T-helper 2 cell treated with Interferon-gamma antibody and Interleukin-4, amounts not matched to agents 5 μg/mL and 100 μg/mL, for 36 hours (primary cell): ENCODE measurements at places on chromosomes 6 and 20.

DNA sequence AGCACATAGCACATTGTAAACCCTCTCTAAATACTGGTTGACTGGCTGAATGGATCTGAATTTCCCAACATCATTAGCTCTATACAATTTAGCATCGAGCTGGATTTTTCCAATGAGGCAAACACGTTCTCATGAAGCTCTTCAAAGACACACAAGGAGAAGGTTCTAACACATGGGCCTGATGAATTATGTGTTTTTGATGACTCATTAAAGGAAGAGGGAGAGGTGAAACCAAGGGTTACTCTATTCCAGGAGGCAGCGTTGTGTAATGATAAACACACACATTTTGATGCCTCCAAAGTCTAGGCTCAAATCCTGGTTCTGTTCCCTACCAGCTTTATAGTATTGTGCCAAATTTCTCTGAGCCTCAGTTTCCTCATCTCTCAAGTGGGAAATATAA is 84.3 kb downstream of the PFDN4 start:
- DNase-seq: no peak
- no peak overlapping the region for H3K4me3 ChIP-seq
- H3K36me3 ChIP-seq: no peaks in the 10 kb centered on the region

DNA sequence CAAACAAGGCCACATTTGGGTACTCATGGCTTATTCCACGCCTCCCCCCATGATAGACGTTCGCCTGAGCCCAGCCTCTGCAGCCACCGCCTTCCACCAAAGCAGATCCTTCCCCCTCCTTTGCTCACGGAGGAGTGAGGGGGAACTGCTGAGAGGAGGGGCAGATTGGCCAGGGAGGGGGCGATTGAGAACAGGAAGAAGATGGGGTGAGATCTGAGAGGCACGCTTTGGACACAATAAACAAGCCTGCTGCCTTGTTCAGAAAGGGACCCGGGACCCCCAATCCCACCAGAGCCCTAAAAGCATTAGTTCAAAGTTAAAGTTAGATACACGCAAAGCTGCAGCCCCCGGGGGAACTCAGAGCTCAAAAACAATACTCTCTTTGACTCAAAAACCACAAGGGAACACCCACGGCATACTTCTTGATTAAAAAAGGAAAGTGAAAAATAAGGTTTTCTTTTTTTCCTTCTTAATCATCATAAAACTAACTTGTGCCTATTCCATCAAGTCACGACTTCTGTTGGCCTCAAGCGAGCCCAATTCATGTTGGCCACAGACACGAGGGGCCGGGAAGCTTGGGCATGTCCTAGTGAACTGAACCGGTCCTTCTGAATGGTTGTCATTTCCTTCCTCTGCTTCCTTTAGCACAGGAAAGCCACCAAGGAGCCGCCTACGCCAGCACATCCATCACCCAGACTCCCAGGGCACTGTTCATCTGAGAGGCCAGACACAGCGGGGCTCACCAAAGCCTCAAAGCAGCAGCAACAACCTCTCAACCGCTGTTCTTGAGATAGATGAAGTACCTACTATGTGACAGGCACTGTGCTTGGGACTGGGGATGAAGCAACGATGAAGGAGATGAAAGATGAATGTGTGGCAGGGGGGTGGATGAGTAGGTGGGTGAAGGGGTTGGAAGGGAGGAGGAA is 44.7 kb downstream of the NFATC2 start:
- H3K4me3 ChIP-seq: peak overlapping the region; percentile 71
- H3K4me1 ChIP-seq: peaks cover 91% of the 10 kb centered on the region
- DNase-seq: peak; percentile 66
- H3K27me3 ChIP-seq: no peaks in the 10 kb centered on the region
- peaks cover 59% of the 10 kb centered on the region for H3K36me3 ChIP-seq

DNA sequence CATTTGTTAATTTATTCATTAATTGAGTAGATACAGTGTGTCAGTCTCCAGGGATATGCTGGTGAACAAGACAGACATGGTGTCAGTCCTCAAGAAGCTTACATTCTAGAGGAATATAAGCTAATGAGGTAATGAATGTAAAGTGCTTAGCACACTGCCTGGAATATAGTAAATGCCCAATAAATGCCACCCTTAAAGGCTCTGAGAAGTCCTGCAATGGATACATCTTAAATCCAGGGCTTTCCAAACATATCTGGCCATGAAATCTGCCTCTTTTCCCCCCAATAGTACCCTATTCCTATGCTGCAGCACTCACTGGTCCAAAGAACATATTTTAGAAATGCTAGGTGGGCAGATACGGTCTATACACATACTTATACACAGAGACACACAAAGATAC is 49.2 kb upstream of the CTNNBL1 start:
- H3K4me3 ChIP-seq: no peak overlapping the region
- H3K27ac ChIP-seq: no peak overlapping the region
- H3K36me3 ChIP-seq: no peaks in the 10 kb centered on the region
- H3K4me1 ChIP-seq: no peaks in the 10 kb centered on the region
- no peak for DNase-seq
- peaks cover 17% of the 10 kb centered on the region for H3K27me3 ChIP-seq

GRCh38 chr6:144621332-144621731 is 336.2 kb downstream of the UTRN start:
- H3K4me3 ChIP-seq: no peak overlapping the region
- no peaks in the 10 kb centered on the region for H3K4me1 ChIP-seq
- no peak overlapping the region for H3K27ac ChIP-seq
- no peaks in the 10 kb centered on the region for H3K36me3 ChIP-seq
- DNase-seq: no peak
- H3K27me3 ChIP-seq: no peaks in the 10 kb centered on the region

GRCh38 chr20:3156811-3157619 is 2.6 kb downstream of the FASTKD5 start:
- peaks cover 24% of the 10 kb centered on the region for H3K36me3 ChIP-seq
- peaks cover 37% of the 10 kb centered on the region for H3K4me1 ChIP-seq
- H3K4me3 ChIP-seq: peak overlapping the region; percentile 98
- no peaks in the 10 kb centered on the region for H3K27me3 ChIP-seq
- peak overlapping the region; percentile 85 for H3K27ac ChIP-seq

DNA sequence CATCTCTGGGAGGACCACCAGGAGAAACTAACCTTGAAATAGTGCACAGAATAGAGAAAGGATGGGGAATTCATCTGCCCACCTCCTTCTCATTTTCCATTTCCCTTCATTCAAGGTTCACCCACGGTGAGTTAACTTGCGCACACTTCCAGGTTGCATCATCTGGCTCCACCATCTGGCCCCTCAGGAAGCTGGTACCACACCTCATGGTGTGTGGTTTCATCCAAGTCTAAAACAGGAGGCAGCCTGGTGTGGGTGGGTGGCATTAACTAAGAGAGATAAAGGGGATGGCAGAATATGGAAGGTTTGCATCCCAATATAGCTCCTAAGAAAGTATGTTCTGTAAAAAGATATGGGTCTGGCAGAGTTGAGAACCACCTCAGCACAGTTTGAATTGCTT is 3.8 kb downstream of the ZNF334 start:
- peaks cover 16% of the 10 kb centered on the region for H3K4me1 ChIP-seq
- H3K27me3 ChIP-seq: no peaks in the 10 kb centered on the region
- no peak overlapping the region for H3K27ac ChIP-seq
- no peak for DNase-seq

GRCh38 chr6:118984342-118984741 is 49.4 kb upstream of the MCM9 start:
- H3K4me3 ChIP-seq: no peak overlapping the region
- H3K4me1 ChIP-seq: no peaks in the 10 kb centered on the region
- DNase-seq: no peak
- H3K27ac ChIP-seq: no peak overlapping the region

DNA sequence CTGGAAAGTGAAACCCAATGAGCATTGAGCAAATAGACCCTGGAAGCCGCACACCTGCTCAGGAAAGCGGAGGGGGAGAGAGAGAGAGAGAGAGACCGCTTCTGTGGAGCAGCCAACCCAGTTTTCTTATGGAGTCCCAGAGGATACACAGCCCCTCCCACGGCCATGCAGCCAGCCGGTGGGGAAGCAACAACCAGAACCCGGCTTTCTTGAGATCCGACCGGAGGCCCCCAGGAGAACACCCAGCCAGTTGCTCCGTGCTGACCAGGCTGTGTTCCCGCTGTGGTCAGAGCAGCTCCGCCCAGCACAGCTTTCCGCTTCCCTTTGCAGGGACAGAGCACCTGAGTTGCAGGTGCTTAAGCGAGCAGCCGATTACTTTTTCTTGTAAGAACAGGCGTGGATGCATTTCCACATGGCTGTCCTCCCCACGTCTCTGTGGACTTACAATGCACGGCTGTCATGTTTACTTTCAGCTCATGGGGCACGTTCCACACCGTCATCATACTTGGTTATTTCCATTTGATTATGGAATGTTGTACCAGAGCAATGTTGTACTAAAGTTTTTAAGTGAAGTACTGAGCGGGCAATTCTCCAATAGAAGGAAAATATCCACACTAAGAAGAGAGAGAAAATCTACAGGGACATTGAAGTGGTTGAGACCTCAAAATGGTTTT is 381.9 kb downstream of the THBS2 start:
- no peak overlapping the region for H3K4me3 ChIP-seq
- DNase-seq: no peak
- no peaks in the 10 kb centered on the region for H3K36me3 ChIP-seq
- H3K27ac ChIP-seq: no peak overlapping the region

- H3K4me1 ChIP-seq: no peaks in the 10 kb centered on the region
- peaks cover 42% of the 10 kb centered on the region for H3K36me3 ChIP-seq
- no peaks in the 10 kb centered on the region for H3K27me3 ChIP-seq
- DNase-seq: no peak
- no peak overlapping the region for H3K4me3 ChIP-seq
These were observed 30.6 kb upstream of the MYLK2 start for GRCh38 chr20:31788578-31788977.

DNA sequence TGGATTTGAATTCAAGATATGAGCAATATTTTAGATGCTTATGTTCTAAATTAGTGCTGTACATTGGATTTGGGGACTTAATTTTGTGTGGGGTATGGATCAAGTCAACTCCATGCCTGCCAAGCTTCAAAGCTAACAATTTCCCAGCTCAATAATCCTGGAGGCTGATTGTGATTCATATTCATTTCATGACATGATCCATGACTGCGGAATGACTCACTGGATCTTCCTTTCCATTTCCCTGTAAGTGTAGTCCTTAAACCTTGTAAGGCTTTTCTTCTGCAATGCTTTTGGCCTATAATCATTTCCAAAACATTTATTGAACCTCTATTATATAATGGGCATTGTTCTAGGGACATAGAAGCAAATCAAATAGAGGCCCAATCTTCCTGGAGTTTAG is 44.7 kb upstream of the CCN2 start:
- peaks cover 2% of the 10 kb centered on the region for H3K4me1 ChIP-seq

GRCh38 chr20:3423126-3423525 is 15.7 kb upstream of the DNAAF9 start:
- H3K4me3 ChIP-seq: no peak overlapping the region
- peaks cover 16% of the 10 kb centered on the region for H3K4me1 ChIP-seq
- H3K27me3 ChIP-seq: peaks cover 13% of the 10 kb centered on the region
- peaks cover 4% of the 10 kb centered on the region for H3K36me3 ChIP-seq

DNA sequence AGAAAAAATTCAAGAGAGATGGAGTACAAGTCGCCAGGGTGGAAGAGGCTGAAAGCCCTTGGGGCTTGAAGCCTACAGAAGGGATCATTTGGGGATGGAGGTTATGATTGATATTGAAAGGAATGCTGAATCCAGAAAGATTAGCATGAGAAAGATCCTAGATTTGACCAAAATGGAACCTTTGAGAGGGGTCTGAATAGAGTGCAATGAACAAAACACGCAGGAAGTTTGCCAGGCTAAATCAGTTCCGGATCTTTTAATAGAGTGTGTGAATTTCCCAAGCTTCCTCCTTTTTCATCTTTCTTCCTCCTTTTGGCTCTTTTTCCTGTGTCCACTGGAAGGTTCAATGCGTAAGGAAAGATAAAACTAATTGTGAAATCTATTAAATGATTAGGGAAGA is 15.3 kb downstream of the IPCEF1 start:
- no peaks in the 10 kb centered on the region for H3K4me1 ChIP-seq
- H3K4me3 ChIP-seq: no peak overlapping the region
- H3K27me3 ChIP-seq: peaks cover 4% of the 10 kb centered on the region
